ENCODE measurements at places on chromosomes 5 and 9.

DNA sequence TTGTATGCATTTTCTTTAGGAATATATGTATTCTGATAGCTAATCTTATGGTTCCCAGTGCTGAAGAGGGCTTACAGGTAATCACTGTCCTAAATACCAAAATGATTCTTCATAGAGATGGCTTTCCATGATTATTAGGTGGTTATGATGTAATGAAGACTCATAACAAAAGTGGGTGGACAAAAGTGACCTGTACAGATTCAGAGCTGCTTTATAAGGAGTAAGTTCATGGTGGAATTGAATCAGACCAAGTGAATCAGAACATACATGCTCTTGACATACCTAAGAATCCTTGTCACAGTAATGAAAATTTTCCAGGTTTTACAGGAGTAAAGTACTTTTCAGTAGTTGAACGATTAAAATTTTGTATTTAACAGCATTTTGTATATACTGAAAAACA, 105.6 kb downstream of the NIPBL start:
- no peak for DNase-seq

- DNase-seq, result no peak
Measured at GRCh38 chr5:16542236-16542635, 74.6 kb downstream of the RETREG1 start.

- no peak for DNase-seq
Measured at GRCh38 chr5:115842089-115842935, 577 bp downstream of the AP3S1 start.

GRCh38 chr9:84447305-84447704, 106.7 kb upstream of the SLC28A3 start:
- no peak for DNase-seq

GRCh38 chr5:76457674-76458485, 54.8 kb downstream of the IQGAP2 start:
- DNase-seq, result no peak

- DNase-seq, result no peak
Measured at GRCh38 chr9:124384846-124385245, 30.4 kb downstream of the PSMB7 start.

DNA sequence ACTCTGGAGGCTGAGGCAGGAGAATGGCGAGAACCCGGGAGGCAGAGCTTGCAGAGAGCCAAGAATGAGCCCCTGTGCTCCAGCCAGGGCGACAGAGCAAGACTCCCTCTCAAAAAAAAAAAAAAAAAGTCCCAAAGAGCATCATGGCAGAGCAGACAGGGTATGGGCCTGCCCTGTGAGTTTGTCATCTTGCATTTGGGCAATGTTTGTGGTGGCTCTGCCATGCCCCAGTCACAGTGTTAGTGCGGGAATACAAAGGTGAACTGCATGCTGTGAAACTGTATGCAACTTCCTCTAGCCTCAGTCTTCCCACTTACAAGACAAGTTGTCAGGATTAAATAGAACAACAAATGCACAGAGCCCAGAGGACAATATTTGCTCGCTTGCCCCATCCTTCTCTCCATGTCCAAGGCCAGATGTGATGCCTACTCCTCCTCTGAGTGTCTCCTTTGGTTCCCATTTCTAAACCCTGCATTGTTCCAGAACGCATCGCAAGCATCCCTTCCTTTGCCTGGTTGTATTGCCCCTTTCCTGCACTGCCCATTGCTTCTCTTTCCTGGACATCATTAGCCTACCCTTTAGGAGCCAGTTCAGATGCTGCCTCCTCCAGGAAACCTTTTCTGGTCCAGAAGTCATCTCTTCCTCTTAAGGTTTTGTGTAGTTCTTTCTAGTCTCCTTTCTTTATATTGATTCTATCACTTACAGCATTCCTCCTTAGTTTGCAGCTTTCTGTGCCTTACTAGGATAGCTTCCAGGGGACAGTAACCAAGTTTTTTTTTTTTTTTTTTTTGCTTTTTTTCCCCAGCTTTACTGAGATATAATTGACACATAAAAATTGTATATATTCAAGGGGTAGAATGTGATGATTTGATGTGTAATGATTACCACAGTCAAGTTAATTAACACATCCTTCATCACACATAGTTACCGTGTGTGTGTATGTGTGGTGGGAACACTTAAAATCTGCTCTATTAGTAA, 69.0 kb upstream of the TNFAIP8 start:
- DNase-seq, result no peak

DNA sequence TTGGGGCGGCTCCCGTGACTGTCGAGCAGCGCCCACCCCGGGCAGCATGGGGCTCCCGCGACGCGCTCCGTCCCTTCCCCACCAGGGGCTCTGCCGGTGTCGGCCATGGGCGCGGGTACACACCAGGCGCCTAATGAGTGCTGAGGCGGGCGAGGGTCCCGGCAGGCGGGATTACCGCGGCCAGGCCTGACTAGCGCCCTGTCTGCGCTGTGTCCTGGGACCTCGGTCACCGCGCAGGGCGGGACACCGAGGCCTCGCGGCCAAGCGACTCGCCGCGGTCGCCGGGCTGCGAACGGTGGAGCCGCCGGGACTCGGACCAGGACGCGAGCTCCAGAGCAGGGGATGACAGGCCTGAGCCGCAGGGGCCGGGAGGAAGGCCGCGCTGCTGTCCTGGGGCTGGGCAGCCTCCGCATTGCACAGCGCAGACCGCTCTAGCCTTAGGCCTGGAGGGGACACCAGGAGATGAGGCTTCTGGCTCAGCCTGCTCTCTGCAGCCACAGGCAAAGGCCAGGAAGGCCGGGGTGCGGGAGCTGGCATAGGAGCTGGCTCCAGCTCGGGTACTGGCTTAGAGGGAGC, 14.1 kb downstream of the LCN10 start:
- no peak for DNase-seq

DNA sequence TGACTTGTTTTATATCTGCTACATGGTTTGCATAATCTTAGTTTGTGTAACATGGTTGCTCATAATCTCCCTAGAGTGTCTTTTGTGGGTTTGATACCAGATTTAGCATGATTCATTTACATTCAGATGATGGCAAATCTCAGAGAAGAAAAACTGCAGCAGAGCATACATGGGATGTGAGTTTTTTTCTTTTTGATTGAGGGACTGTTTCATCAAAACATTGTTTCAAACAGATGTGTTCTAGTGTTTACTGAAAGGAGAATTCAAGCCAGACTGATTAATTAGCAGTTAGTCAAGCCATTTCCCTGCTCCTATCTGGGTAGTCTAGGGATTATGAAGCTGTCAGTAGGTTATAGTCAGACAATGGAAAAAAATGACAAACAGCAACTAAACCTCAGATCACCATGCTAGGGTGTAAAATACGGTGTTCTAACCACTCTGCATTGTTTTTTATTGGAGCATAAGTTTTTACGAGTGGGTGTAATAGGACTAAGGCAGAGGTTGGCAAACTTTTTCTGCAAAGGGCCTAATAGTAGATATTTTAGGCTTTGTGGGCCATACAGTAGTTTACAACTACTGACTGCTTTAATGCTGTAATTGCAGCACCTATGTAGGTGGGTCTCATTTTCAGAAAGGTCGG, 10.5 kb upstream of the GDNF start:
- no peak for DNase-seq

DNA sequence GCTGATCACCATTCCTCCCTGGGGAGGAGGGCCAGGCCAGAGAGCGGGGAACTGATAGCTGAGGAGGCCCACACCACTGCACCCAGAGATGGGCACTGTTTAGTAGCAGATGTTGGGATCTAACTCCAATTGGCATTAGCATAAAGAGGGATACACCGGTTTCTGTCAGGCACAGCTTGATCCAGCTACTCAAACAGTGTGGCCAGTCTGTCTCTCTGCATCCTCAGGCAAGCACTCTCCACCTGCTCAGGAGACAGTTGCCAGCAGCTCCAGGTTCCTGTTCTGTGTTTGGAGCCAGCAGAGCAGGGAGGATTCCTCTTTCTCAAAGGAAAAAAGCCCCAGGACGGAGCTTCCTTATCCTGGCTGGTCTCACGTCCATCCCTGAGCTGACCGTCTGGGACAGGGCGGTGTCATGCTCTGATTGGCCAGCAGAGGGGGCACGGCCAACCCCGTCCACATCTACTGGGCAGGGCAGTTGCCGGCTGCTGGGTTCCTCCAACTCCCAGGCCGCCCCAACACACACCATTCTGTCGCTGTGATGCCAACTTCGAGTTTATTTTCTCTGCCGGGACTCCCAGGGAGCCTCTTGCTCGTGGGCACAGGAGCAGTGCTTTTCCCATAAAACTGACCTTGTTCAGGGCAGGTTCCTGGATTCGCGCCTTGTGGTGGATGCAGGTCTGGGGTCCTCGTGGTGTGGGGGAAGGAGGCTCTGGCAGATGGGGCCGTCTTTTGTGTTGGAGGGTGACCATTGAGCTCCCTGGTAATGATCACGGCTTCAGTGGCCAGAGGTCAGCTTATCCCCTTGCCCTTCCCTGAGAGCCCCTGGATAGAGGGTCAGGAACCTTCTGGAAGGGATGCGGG, 47.9 kb downstream of the COL5A1 start:
- DNase-seq, result no peak

GRCh38 chr9:135777623-135778177, 75.7 kb downstream of the KCNT1 start:
- DNase-seq, result no peak

GRCh38 chr5:83955916-83956315, 235.3 kb upstream of the HAPLN1 start:
- DNase-seq, result no peak

GRCh38 chr5:142839711-142840346, 69.7 kb downstream of the ARHGAP26 start:
- no peak for DNase-seq

- DNase-seq, result no peak
Measured at GRCh38 chr5:118967059-118967508, 21.3 kb downstream of the DTWD2 start.

DNA sequence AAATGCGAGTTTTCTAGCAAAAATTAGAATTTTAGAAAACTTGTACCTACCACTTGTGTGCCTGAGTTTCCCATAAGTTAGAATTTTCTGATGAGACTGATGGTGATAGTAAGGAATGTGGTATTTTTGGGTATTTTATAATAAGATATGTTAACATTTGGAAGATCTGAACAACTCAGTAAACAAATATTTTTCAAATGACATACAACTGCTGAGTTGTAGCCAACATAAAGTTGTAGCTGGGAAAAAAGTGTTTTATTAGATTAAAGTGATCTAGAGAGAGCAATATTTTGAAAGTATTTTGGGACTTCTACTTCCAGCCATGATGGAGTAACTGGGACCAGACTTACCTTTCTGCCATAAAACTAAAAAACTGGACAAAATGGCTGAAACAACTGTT, 37.9 kb downstream of the GEMIN5 start:
- no peak for DNase-seq

DNA sequence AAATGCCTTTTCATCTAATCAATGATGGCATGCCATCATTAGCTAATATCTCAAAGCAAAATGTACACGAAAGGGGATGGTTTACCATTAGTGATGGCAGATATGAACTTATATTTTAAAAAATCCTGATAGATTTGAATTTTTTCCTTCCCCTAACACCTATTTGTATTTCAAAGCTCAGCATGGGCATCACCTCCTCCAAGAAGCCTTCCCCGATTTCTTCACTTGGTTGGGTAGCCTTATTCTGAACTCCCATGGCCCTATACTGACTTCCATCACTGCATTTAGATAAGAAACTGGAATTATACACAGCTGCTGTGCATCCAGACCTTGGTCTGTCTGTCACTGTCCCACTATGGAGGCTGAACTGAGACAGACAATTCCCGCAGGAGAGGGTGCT, 49.6 kb upstream of the FBXW11 start:
- DNase-seq, result no peak

GRCh38 chr5:100539519-100539918, 4.3 kb downstream of the FAM174A start:
- DNase-seq, result no peak
